ENCODE measurements at places on chromosomes 6 and 20.
A peak's percentile ranks its signal among the peaks of the same experiment; 100 is the strongest.

DNA sequence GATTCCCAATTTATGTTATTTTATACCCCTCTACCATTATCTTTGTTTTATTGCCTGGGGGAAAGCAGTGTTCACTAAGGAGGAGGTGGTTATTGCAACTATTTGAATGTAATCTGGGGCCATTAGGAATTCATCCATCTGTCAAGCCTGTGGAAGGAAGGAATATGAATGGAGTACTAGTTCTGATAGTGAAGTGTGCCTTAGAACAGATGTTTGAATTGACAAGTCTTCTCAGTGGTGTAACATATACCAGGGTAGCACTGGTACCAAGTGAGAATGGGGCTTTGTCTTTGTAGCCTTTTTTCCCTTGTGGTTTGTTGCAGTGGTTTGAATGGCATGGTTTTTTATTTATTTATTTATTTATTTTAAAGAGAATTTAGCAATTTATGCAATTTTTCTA is 27.9 kb upstream of the HDAC2 start:
- H3K36me3 ChIP-seq: no peaks in the 10 kb centered on the region
- no peaks in the 10 kb centered on the region for H3K27me3 ChIP-seq
- no peak overlapping the region for H3K27ac ChIP-seq
- H3K4me1 ChIP-seq: peaks cover 11% of the 10 kb centered on the region
- no peak overlapping the region for H3K4me3 ChIP-seq
- no peak for DNase-seq

- H3K27ac ChIP-seq: peak overlapping the region; percentile 98
- no peak for DNase-seq
- H3K36me3 ChIP-seq: peaks cover 42% of the 10 kb centered on the region
- peaks cover 23% of the 10 kb centered on the region for H3K4me1 ChIP-seq
Observed at GRCh38 chr6:30615958-30616810, 859 bp downstream of the PPP1R10 start.

DNA sequence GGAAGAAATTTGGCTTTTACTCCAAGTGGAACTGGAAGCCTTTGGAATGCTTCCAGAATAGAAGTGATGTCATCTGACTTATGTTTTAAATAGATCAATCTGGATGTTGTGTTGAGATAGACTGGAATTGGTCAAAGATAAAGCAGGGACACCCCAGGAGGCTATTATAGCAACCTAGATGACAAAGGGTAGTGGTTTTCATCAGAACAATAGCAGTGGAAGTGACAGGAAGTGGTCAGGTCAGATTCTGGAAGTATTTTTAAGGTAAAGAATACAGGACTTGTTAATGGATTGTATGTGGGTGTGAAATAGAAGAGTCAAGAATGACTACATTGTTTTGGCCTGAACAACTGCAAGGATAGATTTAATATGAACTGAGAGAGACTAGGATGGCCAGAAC is 191.4 kb downstream of the ADGRB3 start:
- no peak for DNase-seq
- H3K4me3 ChIP-seq: no peak overlapping the region
- no peaks in the 10 kb centered on the region for H3K36me3 ChIP-seq
- H3K27me3 ChIP-seq: no peaks in the 10 kb centered on the region
- H3K4me1 ChIP-seq: no peaks in the 10 kb centered on the region

GRCh38 chr20:3738111-3739053 is 5.9 kb downstream of the HSPA12B start:
- no peaks in the 10 kb centered on the region for H3K36me3 ChIP-seq
- no peak for DNase-seq
- H3K4me1 ChIP-seq: no peaks in the 10 kb centered on the region
- no peaks in the 10 kb centered on the region for H3K27me3 ChIP-seq
- no peak overlapping the region for H3K27ac ChIP-seq

GRCh38 chr6:32703347-32703746 is 36.9 kb upstream of the HLA-DQB1 start:
- no peak overlapping the region for H3K4me3 ChIP-seq
- no peak for DNase-seq
- H3K27me3 ChIP-seq: no peaks in the 10 kb centered on the region
- H3K36me3 ChIP-seq: no peaks in the 10 kb centered on the region
- no peak overlapping the region for H3K27ac ChIP-seq

All from SK-N-SH (cell line).